ENCODE measurements at places on chromosomes 3 and 15.
A peak's percentile ranks its signal among the peaks of the same experiment; 100 is the strongest.

- no peak for DNase-seq
These were observed 215.2 kb upstream of the ROPN1 start for GRCh38 chr3:124207077-124207476.

- DNase-seq = no peak
These were observed 568.9 kb downstream of the EDEM1 start for GRCh38 chr3:5756443-5756842.

DNA sequence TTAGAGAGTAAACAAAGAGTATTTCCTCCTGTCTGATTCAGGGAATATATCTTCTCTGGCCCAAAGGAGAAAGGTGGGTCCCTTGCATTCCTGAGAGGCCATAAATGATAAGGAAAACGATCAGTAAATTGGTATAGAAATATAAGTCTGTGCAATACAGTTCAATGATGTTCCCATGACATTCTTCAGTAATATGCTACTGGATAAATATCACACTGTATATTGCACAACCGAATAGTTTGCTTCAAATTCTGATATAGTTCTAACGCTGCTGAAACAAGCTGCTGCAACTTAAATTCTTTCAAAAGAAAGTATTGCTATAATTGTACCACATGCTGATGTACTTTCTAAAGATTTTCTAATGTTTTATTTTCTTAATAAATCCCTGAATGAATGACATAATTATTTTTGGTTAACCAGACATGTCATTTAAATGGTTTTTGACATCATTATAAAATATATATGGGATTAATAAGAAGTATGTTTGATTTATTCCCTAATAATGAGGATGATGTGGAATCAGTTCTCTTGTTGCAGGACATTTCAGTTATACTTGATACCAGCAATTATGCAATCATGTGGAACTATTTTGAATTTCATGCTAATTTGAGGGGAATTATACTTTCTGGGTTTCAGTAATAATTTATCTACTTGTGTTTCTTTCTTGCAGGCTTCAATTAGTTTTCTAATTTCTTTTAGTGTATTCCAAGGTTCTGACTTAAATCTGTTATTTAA lies 44.9 kb downstream of the FGF7 start:
- DNase-seq = no peak

DNA sequence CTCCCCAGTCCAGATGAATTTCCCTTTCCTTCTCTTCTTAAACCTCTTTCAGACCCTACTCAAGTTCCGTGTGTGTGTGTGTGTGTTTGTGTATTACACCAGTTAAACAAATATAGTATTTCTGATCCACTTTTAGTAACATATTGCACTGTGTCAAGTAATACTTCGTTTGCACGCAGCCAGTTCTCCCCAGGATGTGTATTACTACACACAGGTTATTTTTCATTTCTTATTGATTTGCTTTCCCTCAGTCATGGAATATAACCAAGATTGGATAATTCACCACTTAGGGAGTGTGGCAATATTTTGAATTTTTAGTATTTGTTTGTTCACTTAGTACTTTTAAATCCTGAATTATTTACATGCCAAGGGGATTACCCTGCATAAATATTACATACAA lies 667.0 kb downstream of the NR2F2 start:
- DNase-seq = no peak

DNA sequence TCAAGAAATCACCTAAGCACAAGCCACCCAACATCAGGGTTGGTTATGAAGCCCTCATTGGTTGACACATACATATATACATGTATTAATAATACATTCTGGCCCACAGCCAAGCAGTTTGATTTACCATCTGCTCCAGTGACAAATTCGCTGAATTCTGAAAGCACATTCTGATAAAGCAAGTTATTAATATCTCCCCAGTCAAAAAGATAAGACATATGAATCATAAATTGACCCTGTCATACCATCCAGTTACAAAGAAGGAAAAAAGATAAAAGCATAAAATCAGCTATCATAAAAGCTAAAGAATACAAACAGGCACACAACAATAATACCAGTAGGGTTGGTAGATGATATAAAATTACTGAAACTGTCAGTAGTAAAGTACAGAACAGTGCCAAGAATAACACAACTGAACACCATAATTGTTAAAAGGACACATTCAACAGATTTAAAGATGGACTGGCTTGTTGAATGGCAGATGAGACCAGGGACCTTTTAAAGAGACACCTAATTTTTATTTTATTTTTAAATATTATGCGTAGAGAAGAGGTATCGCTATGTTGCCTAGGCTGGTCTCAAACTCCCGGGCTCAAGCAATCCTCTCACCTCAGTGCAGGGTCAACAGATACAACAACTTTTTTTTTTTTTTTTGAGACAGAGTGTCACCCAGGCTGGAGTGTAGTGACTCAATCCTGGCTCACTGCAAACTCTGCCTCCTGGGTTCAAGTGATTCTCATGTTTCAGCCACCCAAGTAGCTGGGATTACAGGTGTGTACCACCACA lies 7.7 kb downstream of the SNX4 start:
- DNase-seq = no peak

GRCh38 chr3:157618075-157618760 lies 115.0 kb upstream of the VEPH1 start:
- DNase-seq = peak; percentile 29

DNA sequence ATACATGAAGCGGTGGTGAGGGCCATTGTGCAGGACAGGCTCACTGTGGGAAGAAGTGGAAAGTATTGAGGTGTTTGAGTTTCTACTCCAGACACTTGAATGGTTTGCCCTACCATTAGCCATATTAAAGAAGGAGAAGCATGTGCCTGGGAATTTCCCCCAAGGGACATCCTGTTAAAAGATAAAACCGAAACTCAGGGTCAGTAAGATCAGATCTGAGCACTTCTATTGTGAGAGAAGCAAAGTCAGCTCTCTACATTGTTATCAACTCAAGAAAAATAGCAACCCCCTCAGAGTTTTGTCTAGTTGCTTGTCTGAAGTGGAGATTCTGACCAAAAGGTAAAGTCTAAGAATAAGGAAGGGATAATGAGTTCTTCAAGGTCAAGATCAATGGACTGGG lies 269.8 kb downstream of the CHST2 start:
- no peak for DNase-seq

DNA sequence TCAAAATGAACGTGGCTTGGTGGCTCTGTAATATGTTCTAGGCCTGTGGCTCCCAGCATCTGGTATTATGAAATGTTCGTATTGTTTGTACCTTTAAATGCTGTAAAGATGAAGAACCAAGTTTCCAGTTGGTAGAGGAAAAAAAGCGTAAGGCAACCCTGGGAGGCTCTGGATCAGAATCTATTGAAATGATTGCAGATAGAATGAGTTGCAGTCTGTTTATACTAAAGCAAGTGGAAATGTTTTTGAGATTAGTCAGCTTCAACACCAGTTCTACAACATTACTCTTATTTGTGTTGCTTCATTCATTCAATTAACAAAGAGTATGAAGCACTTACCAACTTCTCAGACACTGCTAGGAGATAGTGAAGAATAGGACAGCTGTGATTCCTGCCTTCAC lies 5.3 kb downstream of the ARL6IP5 start:
- no peak for DNase-seq

- no peak for DNase-seq
These were observed 733.4 kb downstream of the TUSC7 start for GRCh38 chr3:117443014-117443413.
